AG10803 (cell line): ENCODE measurements at places on chromosomes 5 and 9.

GRCh38 chr9:92780206-92780605 is 15.6 kb upstream of the BICD2 start:
- DNase-seq = no peak

GRCh38 chr5:36160617-36161016 is 8.7 kb downstream of the SKP2 start:
- no peak for DNase-seq

- DNase-seq = no peak
These were observed 221.9 kb downstream of the TLR4 start for GRCh38 chr9:117926031-117926658.

DNA sequence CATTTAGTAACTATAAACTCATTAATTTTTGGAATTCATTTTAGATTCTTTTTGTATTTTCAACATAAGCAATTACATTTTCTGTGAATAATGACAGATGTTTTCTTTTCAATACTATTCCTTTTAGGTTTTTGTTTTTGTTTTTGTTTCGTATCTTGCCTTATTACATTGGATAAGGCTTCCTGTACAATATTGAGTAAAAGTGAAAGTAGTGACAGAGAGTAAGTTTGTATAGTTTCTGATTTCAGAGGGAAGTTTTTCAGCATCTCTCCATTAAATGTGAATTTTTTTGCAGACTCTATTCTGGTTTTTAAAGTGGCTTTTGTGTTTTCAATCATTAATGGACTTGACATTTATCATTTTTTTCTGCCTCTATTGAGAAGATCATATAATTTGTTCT is 12.8 kb upstream of the CAMK4 start:
- DNase-seq = no peak

DNA sequence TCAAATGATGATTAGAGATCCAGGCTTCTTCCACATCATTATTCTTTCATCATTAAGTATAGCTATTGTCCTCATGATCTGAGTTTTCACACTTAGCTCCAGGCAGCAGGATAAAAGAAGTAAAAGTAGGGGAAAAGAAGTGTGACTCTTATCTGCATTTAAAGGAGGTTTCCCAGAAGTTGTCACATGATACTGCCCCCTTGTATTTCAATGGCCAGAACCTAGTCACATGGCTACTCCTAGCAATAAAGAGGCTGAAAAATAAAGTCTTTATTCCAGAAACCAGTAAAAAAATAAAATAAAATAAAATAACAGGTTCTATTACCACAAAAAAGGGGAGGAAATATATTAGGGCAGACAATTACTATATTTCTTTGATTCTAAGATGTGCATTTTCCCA is 5.3 kb upstream of the NDUFS4 start:
- no peak for DNase-seq

DNA sequence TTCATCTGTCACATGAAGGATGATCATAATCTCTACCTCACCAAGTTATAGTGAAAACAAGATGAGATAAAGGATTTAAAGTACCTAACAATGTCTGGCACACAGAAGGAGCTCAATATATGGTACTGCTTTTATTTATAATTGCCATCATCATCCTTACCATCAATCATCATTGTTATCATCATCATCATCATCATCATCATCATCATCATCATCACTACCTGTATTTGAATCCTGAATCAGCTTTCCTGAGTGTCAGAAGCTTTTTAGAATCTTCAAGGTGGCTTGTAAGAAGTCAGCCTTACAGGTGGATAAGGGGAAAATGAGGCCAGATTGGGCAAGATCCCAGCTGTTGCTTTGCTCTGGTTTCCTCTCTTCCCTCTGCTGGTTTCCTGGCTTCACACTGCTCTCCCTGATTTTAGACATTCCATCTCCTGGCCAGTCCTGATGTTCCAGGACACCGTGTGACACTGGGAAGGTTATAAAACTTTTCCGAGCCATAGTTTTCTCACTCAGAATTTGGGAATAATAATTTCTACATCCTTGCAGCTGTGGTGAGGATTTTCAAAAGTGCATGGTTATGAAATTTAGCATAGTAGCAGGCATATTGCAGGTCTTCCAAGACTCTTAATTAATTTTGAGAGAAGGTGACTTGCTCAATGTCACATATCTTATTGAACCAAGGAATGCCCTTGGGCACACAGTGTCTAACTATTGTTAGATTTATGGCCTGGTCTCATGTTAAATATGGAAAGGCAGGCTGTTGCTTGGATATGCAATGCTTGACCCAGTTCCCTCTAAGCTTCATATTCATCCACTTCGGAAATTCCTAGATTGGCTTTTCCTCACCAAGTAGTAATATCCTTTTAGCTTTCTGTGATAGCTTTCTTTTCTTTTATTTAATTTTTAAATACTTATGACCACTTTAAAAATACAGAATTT is 160.7 kb downstream of the TMEM38B start:
- no peak for DNase-seq

GRCh38 chr9:2257248-2257929 is 242.2 kb downstream of the SMARCA2 start:
- no peak for DNase-seq

- DNase-seq = peak; percentile 96
These were observed 29.1 kb upstream of the DUSP1 start for GRCh38 chr5:172800088-172800551.

GRCh38 chr9:8208465-8208864 is 408.9 kb upstream of the DMAC1 start:
- DNase-seq = no peak

DNA sequence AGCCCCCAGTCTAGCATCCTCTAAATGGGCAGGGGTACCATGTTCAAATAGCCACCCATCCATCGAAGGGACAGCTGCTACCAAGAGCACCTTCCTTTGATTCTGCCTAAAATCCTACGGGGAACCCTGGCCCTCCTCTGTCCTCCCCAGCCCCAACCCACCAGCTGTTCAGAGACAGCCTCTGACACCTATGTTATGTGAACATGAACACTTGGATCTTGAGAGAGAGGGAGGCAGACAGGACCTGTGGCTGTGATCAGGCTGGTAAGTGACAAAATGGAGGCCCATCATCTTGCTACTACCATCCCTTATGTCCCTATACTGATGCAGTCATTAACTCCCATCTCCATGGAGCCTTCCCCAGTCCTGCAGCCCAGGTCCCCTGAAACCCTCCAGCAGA is 8.2 kb downstream of the SLC23A1 start:
- no peak for DNase-seq

DNA sequence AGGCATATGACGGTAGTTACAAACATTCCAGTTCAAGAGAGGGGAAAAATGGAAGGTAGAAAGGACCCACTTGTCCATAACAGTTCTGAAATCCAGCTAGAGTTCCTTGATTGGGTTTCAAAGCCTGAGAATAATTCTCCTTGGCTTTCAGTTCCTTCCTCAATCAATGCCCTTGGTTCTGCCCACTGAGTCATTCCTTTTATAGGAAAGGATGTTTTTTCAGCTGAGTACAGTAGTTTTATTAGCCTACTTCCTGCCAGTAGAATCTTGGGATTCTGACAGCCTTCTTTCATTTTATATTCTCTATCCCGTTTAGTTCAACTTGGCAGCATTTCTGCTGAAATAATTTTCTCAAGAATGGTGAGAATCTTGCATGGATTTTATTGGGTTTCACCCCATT is 386.9 kb upstream of the SMC2 start:
- no peak for DNase-seq

DNA sequence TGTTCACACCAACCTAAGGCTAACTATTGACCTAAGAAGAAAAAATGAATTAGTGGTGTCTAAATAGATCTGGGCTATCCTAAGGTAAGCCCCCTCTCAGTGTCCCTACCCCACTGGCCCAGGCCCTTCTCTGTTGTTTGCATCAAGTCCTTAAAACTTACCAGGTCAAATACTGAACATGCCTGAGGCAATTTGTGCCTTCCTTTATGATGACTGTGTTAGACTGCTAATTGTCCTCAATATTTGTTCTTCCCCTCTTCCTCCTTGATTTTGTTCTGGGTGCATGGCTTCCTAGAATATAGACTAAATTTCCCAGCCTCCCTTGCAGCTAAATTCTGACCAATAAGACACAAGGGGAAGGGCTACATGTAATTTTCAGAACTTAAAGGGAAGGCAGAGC is 199.9 kb downstream of the ADAMTS12 start:
- no peak for DNase-seq

- peak; percentile 68 for DNase-seq
These were observed 394.8 kb downstream of the NR2F1-AS1 start for GRCh38 chr5:93186076-93186682.

GRCh38 chr5:75734913-75735789 is 17.9 kb upstream of the POC5 start:
- DNase-seq = peak; percentile 3
